Stimulated activated CD4-positive, alpha-beta T cell treated with anti-CD3 and anti-CD28 coated beads, Interleukin-4, amount 100 ng/mL, for 48 hours (primary cell): ENCODE measurements at places on chromosomes 2 and 18.

GRCh38 chr2:69945941-69946340 is 15.5 kb downstream of the ASPRV1 start:
- DNase-seq = no peak

DNA sequence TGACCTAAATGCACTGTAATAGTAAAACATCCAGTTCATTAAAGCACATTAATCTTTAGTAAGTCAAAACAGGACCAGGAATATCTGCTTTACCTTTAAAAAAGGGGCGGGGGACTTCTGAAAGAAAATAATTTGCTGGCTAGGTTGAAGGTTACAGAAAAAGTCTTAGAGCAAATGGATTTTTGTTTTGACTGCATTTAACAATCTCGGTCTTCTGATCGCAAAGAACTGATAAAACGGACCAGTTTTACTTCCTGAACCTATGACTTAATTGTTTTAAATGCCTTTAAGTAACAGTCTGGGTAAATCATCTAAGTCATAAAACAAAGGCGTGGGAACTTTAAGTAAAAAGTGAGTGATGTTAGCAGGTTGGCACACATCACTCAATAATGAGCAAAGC is 783 bp downstream of the BUB1 start:
- DNase-seq = no peak

DNA sequence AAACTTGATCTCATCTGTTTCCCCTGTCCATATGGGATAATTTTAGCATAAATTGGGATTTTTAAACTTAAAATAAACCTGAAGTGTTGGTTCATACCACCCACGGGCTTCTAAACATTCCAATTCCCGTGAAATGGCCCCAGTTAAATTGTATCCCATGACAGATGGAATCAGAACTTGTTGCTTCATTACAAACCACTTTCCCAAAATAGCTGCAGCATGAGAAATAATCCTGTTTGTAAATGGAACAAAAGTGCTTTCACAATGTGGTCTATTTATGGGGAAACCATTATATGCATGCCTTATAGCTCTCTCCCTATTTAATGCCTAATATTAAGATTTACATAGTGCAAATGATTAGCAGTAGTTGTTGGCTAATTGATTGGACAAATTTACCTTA is 15.9 kb downstream of the SCG2 start:
- DNase-seq = no peak

DNA sequence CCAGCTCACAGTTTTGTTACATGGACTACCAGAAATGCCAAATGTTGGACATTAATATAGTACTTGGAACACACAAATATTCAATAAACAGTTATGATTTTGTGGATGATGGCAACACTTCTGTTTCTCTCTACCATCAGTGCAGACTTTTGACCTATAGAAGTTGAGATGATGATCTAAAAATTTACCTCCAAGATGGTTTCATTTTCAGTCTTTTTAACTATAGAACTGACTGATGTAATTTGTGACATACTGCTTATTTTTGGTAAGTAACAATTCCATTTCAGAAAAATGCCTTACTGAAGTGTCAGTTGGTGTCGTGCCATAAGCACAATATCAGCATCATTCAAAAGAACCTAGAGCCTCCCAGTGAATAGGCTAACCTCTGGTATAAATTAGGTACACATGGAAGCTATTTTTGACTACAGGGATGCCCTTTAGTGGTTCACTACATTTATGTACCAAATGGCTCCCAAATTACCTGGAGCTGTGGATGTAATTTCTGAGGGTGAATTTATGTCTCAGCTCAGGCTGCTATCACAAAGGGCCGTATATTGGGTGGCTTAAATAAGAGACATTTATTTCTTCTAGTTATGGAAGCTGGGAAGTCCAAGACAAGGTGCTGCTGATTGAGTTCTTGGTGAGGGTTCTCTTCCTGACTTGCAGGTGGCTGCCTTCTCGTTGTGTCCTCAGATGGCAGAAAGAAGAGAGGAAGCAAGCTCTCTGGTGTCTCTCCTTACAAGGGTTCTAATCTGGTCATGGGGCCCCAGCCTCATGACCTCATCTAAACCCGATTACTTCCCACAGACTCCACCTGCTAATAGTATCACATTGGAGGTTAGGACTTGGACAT is 66.5 kb downstream of the ALPK2 start:
- DNase-seq = no peak

- no peak for DNase-seq
Measured at GRCh38 chr2:28423856-28424605, 31.4 kb downstream of the FOSL2 start.

DNA sequence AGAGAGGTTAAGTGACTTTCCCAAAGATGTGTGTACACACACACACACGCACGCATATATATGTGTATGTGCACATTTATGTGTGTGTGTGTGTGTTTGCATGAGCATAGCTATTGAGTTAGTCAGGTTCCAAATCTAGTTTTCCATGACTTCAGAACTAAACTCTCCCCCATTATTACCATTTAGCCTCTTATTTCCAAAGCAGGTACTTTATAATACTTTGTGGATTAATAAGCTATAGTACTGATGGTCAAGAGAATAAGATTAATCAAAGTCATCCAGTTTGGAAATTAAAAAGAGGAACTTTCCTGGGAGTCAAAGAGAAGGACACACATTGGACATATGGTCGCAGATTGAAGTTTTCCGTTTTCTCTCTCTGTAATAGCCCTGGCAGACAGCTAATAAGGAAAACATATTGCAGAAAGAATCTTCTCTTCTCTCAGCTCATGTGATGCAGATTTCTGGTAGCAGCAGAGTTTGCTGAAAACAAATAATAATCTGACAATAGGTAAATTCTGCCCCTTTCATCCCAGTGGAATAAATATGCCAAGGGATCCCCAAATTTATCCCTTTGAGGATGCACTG is 410.9 kb upstream of the TCF4 start:
- DNase-seq = no peak

DNA sequence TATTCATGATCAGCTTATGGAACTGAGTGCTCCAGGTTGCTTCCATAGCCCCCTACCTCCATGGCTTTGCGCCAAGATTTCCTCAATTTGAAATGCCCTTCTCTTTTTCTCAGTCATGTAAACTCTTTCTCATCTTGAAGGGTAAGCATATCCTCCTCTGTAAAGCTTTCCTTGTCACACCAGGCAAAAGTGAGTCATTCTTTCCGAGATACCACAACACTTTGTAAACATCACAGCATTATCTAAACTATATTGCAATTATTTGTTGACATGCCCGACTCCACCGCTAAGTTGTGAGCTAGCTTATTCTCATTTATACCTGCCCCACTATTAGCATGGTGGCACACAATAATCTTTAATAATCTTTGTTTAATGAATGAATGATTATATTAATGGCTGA is 419.5 kb upstream of the CHST9 start:
- DNase-seq = no peak

DNA sequence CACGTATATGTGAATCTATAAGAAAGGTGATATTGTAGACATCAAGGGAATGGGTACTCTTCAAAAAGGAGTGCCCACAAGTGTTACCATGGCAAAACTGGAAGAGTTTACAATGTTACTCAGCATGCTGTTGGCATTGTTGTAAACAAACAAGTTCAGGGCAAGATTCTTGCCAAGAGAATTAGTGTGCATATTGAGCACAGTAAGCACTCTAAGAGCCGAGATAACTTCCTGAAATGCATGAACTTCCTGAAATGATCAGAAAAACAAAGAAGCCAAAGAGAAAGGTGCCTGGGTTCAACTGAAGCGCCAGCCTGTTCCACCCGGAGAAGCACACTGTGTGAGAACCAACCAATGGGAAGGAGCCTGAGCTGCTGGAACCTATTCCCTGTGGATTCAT is 101.0 kb downstream of the HS6ST1 start:
- no peak for DNase-seq
